ENCODE measurements at places on chromosomes 3 and 15.
A peak's percentile ranks its signal among the peaks of the same experiment; 100 is the strongest.

DNA sequence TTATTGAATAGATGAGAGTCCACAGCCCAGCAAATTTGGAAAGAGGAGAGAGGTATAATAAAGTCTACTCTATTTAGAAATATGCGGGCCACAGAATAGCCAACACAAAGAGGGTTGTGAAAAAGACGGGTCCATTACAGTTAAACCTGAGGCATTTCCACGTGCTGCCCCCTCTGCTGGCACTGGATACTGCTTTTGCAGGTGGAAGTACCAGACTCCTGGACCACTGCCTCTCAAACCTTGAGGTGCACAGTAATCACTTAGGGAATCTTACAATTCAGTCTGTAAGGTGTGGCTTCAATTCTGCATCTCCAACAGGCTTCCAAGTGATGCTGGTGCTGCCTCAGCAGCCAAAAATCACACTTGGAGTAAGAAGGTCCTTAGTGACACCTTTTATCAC is 3.0 kb upstream of the TFDP2 start:
- no peak for DNase-seq

DNA sequence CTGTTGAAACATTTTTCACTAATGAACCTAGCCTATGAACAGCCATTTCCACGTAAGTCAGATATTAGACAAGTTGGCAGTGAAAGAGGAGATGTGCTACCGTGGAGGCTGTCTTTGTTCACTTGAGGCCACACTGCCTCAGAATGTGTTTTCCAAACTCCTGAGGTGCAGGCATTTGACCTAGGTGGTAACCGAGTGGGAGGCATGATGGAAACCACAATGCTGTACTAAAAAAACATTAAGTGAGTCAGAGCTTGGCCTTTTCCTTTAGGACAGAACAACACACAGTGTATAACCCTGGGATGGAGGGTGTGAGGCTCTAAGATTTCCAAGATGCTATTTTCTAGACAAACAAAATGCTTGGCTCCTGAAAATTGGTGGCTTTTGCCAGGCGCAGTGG is 406.3 kb downstream of the SOX2 start:
- no peak for DNase-seq

DNA sequence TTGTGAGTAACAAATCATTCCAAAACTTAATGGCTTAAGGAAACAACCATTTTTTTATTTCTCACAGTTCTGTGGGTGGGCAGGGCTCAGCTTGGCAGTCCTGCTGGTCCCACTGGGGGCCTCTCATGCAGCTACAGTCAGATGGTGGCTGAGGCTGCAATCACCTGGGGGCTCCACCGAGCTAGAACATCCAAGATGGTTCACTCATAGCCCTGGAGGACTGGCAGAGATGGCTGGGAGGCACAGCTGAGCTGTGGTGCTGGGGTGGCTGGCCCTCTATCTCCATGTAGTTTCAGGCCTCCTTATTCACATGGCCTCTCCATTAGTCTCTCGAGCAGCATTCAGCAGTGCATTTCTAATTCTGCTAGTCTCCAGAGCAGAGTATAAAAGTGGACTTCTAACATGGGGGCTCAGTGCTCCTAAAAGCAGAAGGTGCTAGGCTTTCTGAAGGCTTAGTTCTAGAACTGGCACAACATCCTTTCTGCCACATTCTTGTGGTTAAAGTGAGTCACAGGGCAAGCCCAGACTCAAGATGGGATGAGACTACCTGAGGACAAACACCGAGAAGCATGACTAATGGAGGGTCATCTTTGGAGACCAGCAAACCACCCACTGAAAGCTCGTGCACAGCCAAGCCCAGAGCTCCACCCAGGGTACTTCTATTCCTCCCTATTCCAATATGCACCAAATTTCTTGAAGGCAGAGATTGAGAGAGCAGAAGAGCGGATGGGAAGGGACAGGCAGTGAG is 6.3 kb downstream of the CAV3 start:
- DNase-seq, result no peak

DNA sequence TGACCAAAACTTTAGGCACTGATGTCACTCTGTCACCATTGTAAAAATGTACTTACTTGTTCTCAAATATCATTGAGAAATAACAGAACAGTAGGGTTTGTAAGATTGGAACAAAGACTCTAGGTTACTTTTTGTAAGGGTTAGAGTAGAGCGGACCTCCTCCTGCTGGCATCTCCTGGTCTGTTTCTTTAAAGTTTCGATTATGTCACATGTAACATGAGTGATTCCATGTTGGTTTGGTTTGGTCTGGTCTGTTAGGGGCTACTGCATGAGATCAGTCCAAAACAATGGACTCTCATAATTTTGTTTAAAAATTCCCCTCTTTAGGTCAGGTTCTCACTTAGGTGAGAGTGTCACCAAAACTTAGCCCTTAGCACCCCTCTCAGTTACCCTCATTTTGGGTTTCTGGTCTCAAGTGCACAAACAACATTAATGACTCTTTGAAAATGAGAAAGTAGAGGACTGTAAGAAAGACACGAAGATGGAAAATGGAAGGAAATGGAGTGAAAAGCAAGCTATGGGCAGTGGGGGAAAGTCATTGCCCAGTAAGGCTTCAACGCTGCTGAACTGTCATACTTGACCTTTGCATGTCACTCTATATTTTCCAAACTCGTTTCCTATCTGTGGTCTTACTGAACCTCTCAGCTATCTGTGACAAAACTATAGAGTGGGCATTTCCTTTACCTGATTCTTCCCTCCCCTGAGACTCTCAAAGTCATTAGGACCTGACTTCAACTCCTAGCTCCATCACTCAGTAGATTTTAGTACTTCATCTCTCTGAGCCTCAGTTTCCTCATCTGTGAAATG is 52.7 kb downstream of the LDHAL6B start:
- DNase-seq, result no peak

- DNase-seq, result no peak
These were observed 29.2 kb downstream of the IFT80 start for GRCh38 chr3:160369784-160370183.

GRCh38 chr3:138118612-138119422 is 3.4 kb upstream of the DZIP1L start:
- DNase-seq, result peak; percentile 13

GRCh38 chr3:31250116-31250777 is 282.5 kb upstream of the STT3B start:
- no peak for DNase-seq

DNA sequence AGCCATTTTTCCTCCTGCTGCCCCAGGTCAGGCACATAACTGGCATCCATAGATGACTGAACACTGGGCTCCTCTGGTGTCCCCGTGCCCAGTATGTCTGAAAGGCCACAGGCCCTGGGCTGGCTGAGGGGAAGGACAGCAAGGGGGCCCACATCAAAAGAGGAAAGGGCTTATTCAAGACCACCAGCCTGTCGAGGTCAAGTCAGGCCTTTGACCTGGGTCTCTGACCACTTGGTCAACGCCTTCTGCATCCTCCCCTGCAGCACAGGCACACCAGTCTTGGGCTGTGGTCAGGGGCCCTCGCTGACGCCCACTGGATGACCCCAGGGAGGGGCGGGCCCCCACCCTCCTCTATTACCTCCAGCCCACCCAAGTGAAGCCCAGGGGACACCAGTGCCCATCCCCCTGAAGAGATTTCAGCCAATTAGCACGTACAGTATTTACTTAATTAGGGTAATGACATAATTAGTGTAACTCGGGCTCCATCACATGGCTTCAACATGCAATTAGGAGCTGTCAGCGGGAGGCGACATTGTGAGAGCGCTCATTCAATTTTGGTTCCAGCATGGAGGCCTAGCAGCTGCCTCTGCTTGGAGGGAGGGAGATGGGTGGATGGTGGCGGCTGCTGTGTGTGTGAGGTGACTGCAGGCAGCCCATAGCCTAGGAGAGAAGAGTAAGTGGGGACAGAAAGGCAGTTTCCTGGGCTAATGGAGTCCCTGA is 13.5 kb upstream of the DNAH1 start:
- DNase-seq, result no peak

DNA sequence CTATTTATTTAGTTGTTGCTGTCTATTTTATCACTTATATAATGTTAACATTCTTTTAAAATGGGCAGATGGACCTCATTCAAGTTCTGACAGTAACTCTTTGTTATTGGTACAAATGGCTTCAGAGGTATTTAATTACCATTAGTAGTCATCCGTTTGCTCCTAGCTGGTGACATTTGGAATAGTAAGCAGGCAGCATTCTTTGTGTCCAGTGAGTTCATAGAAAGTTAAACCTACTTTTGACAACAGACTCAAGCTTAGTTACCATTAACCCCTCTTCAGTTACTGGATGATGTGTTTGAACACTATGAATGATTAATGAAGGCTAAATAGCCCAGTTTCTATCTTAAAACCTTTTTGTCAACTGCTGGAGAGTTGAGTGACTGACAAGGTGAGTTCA is 500.7 kb upstream of the ATP11B start:
- DNase-seq, result no peak

DNA sequence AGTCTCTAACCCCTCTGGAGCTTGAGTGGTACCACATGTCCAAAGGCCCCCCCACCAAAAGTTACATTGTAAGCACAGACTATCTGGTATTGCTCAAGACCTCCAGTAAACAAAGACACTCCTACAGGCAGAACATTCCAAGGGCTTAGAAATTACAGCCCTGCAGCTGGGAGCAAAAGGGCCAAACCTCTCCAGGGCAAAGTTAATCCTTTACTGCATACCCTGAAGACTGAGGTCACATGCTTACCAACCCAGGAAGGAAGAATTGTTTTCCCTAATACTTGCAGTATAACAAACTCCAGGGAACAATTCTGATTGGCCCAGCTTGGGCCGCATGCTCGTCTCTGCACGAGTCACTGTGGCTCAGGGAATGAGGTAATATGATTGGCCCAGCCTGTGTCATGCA is 266.1 kb upstream of the NR2F2 start:
- DNase-seq, result no peak

DNA sequence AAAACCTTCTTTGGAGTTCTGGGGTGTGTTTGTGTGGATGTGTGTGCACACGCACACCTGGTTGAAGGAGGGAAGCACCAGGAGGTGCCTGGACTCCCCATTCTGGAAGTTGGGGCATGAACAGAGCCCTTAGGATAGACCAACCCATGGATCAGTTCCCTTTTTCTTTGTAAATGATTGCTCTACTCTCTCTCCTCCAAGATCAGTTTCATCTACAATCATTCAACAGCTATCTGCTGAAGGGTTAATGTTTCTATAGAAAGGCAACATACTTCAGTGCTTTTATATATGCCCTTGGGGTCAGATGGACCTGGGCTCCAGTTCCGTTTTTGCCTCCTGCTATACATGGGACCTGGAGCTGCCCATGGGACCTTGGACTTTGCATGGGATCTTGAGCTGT is 352.1 kb upstream of the CFAP20DC start:
- no peak for DNase-seq

- no peak for DNase-seq
These were observed 62.7 kb downstream of the KLHL6 start for GRCh38 chr3:183492849-183493179.

DNA sequence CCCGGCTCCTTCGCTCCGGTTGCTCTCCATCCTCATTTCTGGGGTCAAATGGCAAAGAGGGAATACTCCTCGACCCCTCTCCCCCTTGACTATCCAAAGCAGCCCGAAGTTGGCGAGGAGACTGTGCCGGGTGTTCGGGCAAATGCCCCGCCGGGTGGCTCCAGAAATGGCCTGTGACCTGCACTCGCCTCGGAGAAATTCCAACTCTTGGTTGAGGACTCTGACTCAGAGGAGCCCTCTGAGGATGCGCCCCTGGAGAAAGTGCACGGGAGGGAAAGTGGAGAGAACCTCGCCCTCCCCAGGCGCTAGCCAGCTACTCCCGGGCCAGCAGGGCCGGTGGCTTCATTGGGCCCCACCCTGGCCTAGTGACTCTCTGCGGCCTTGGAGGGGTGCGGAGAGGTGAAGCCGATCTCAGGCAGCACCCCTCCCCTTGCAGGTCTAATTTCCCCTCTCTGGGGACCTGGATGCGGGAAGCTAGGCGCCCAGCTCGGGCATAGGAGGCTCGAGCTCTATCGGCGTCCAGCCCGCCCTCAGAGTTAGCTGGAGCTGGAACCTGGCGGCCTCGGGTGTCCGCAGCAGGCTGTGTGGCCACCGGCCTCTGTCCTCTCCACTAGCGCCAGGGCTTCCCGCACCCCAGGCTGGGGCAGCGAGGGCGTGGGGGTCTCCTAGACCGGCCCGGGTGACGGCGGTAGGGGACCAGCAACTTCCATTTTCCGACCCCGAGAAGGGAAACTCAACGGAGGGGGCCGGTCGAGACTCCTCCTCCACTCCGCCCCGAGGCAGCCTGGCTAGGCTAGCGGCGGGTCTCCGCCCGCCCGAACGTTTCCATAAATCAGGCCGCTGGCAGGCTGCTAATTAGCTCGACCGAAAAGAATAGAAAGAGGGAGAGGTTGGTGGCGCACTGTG is 29.4 kb downstream of the NR2F2 start:
- no peak for DNase-seq

GRCh38 chr15:59051873-59052861 is 52.8 kb upstream of the CCNB2 start:
- no peak for DNase-seq

- DNase-seq, result no peak
These were observed 93.3 kb downstream of the PCCB start for GRCh38 chr3:136343446-136343845.

DNA sequence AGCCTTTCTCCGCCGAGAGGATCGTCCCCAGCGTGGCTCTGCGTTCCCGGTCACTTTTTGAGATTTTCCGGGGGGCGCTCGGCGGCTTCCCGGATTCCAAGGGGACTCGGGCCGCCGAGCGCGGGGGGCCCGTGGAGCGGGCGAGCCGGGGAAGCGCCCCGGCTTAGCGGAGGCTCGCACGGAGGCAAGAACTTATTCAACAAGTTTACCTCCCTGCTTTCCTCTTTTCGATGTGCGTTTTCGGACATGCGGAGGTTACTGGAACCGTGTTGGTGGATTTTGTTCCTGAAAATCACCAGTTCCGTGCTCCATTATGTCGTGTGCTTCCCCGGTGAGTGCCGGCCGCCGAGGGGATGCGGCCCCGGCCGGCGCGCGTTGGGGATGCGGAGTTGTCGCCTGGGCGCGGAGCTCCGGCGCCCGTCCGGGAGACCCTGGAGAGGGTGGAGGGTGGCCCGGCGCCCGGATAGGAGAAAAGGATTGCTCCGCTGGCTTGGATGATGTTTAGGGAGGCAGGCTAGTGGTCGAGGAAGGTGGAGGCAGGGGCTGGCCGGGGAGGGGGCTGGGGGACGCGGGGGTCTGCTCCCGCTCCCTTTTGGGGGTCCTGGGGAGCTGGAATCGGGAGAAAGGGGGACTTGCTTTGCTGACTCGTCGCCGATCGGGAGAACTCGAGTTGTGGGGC is 810 bp downstream of the PTPRG start:
- no peak for DNase-seq

DNA sequence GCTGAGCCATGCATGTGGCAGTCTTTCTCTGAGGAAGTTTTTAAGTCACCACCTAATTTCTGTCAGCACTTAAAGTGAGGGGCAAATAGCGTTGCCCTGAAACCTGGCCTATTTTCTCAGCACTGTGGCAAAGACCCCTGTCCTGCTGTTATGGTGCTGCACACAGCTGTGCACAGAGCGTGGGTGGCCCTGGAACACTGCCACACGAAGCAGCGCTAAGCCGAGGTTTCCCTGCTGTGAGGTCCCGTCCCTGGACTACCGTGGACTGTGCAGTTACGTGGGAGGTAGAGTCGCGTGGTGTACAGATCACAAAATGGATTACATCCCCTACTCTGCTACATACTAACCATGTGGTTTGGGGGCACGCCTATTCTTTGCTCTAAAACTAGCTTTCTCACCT is 101.6 kb upstream of the NR2E3 start:
- DNase-seq, result no peak

Measured in stimulated activated CD4-positive, alpha-beta T cell treated with anti-CD3 and anti-CD28 coated beads, Interleukin-12 subunit alpha, Interleukin-12 subunit beta, amount 100 ng/mL, for 24 hours (primary cell).